ENCODE measurements at places on chromosomes 1 and 21.

DNA sequence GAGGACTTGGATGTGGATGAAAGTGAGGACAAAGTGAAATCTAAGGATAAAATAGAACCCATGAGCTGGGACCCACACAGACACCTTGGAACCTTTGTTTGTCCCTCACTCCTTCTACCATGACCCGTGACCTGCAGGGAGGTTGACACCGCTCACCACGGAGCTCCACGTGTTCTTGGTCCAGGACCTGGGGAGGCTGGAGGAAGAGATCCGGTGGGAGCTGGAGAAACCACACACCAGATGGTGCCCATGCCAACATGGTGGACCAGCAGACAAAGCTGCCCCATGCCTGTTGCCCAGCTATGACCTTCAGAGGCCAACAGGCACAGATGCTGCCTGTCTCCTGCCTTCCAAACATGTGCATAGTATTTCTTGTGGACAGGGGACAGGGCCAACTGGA is 721.9 kb downstream of the PTPRU start:
- no peak for DNase-seq

DNA sequence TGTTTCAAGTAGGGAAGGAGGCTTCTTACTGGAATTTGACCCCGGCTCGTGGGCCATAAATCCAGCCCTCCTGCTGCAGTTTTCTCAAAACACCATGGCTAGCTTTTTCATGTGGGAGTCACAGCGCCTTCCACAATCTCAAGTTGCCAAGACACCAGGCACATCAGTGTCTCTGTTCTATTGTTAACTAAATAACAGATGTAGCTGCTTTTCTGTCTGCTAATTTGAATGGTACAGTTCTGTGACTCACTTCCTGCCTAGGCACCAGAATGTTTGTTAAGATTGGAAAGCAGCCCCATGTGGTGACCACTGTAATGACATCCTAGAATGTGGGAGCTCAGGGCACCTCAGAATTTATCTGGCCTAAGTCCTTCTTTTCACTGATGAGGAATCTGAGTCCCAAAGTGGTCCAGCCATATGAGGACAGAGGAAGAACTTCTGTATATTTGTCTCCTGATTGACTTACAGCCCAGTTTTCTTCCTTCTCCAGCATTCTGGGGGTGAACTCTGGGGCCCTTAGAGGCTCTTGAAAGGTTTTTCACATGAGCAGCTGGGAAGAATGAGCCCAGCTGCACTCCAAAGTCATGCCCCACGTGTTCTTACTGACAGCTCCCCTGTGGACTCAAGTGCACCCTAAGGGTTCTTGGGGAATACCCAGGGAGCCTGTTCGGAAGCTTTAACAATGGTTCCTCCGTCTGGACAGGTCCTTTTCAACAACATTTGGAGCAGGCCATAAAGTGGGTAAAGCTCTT is 27.5 kb downstream of the TRIM45 start:
- DNase-seq, result peak; percentile 7

- no peak for DNase-seq
Observed at GRCh38 chr1:66300972-66301451, 232.9 kb upstream of the SGIP1 start.

DNA sequence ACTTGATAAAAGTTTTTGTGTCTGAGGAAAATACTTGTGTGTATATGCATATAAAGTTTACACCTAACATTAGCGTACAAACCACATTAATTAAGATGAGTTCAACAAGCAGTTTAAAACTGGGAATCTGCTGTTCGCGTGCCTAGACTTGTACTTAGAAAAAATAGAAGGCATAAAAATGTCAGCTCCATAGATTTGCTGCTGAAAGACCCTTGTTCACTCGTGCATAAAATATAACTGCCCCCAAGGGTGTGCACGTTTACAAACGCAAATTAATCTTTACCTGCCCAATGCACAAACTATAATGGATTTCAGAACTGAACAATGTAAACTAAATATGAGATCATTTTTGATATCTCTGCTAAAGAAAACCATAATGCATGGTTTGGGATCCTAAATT is 392.3 kb upstream of the ADGRL2 start:
- no peak for DNase-seq

DNA sequence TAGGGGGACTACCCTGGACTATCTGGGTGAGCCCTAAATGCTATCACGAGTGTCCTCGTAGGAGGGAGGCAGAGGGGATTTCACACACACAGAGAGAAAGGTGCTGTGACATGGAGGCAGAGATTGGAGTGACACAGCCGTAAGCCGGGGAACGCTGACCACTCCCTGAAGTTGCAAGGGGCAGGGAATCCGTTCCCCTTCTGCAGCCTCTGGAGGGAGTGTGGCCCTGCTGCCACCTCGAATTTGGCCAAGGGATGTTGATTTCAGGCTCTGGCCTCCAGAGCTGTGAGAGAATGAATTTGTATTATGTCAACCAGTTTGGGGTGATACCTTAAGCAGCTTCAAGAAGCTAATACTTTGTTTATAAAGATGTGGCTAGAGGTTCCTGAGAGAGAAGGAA is 137.7 kb downstream of the ACTL8 start:
- no peak for DNase-seq

- no peak for DNase-seq
Observed at GRCh38 chr1:201088395-201088794, 23.8 kb downstream of the CACNA1S start.

DNA sequence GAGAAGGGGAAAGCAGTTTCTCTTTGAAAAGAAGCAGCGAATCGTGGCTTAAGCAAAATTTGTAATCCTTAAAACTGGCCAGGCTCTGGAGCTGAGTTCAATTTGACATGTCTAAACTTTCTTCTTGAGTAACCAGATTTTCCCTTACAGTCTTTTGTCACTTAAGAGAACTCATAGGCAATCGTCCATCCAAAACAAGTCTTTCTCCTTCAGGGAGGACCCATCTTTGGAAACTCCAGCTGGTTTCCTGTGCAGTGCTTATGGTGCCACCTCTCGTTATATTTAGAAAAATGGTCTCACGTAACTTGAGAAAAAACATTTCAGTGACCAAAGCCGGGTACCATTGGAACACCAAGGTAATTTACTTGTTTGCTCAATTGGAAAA is 1.8 kb upstream of the PTTG1IP start:
- DNase-seq, result no peak

DNA sequence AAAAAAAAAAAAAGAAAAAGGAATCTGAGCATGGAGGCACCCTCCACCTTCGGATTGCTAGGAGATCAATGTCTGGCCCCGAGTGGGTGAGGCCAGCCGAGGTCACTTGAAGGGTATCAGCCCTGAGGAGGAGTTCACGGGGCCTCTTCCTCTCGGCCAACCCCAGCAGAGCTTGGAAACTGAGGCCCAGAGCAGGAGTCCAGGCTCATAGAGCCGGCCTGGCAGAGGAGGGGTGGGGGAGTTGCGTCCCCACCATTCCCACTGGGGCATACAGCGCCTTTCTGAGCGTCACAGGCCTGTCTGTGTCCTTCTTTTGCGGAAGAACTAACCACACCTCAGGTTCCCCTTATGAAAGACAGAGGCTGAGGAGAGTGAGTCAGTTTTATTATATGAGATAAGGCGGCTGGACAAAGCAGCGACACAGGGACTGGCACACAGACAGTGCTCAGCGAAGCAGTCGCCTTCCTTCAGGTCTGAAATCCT is 17.1 kb upstream of the EPHA2 start:
- no peak for DNase-seq

DNA sequence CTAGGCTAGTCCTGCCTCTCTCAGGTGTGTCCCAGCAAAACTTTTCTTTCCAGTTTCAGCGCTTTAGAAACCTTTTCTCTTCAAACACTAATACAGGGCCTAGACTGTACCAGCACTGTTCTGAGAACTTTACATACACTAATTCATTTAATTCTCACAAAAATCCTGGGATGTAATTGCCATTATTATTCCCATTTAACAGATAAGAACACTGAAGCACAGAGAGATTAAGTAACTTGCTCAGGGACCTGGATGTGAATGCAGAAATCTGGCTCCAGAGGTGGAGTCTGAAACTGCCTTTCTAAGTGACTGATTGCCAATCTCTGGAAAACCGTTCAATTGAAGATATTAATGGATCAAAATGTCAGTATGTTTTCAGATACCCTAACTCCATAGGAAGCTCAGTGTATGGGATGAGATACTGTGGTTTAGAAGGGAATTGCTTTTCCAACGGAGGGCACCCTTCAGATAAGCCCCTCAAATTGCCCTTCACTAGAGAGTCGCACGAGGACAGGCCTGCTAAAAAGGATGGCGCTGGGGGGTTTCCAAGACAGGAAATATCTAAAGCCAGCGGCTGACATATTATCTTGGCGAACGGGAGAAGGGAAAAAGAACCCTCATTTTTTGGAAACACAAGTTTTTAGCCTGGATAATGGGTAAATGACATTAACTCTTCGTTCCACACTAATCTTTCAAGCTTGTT is 698 bp upstream of the UCK2 start:
- DNase-seq, result no peak

- DNase-seq, result no peak
Observed at GRCh38 chr1:94411237-94411636, 7.0 kb upstream of the ABCD3 start.

GRCh38 chr1:227038401-227038800 is 98.3 kb downstream of the COQ8A start:
- DNase-seq, result no peak

GRCh38 chr21:34881839-34882371 is 167.2 kb downstream of the RUNX1 start:
- DNase-seq, result no peak

DNA sequence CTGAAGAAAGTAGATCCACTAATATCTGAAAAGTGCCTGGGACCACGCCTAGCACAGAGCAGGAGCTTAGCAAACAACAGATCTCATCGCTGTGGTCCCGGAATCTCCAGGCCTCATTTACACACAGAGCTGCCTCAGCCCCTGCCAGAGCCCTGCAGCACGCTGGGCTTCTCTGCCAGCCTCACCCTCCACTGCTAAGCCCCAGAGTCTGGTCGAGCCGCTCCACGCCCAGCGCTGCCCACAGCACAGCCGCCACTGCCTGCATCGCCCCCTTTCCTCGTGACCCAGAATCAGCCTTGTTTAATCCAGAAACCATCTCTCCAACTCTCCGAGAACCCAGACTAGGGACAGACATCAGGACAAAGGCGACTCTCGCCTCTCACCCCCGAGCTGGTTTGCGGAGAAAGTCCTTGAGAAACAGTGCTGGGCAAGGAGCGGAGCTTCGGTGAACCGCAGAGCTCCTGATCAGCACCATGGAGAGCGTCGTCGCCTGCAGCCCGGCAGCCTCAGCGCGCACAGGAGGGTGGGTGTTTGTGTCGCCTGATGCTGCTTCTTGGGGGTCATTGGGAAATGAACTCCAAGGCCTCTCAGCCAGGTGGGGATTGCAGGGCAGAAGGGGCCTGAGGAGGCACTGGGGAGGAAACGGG is 145.1 kb downstream of the NPHP4 start:
- DNase-seq, result no peak

GRCh38 chr1:156959414-156959813 is 39.0 kb downstream of the LRRC71 start:
- no peak for DNase-seq

DNA sequence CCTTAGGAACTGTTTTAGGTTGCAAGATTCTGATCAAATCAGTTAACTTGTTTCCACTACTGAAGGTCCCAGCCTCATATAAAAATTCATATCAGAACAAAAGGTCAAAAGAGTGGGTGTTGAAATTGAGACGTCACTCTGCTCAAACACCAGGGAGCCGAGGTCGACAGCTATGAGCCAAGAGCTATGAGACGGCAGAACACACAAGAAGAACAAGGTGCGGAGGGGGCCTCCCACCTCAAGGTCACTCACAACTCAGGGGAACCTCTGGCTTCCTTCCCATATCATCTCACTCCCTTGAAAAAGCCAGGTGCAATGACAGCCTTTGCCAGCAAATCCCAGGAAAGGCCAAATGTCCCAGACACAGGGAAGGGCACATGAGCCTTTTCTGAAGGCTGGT is 749 bp downstream of the SEC16B start:
- DNase-seq, result no peak

DNA sequence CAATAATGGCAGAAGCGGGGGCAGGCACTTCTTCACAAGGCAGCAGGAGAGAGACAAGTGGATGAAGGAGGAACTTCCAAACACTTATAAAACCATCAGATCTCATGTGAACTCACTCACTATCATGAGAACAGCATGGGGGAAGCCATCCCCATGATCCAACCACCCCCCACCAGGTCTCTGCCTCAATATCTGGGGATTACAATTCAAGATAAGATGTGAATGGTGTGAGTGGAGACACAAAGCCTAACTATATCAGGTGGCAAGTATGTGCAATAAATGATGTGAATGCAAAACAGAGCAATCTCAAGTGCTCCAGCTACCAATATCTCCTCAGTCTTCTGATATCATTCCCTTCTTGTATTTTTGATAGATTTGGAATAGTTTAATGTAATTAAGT is 12.4 kb downstream of the CFHR2 start:
- DNase-seq, result no peak

GRCh38 chr1:34786521-34787325 is 5.7 kb downstream of the GJB3 start:
- DNase-seq, result peak; percentile 68

GRCh38 chr1:174296309-174296708 is 137.0 kb downstream of the RABGAP1L start:
- no peak for DNase-seq

DNA sequence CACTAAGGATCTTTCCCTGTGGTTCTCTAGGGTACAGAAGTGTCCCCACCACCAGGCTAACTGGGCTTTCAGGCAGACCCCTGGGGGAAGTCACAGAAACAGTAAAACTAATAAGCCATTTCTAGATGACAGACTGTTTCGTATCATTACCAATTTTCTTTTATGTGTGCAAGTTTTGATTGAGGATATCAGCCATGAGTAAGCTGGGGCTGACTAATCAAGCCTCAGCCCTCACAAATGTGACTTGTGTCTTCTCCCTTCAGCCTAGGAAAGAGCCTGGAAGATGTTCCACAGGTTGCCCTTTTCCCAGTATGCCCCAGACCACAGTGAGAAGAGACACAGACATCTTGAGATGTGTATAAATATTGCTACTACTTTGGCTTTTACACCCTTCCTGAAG is 10.5 kb downstream of the PTGFRN start:
- DNase-seq, result no peak

GRCh38 chr1:6638226-6638625 is 13.6 kb downstream of the THAP3 start:
- peak; percentile 60 for DNase-seq

GRCh38 chr21:32496568-32496967 is 84.1 kb downstream of the EVA1C start:
- no peak for DNase-seq

GRCh38 chr1:247268390-247269045 is 12.6 kb downstream of the VN1R5 start:
- DNase-seq, result no peak

DNA sequence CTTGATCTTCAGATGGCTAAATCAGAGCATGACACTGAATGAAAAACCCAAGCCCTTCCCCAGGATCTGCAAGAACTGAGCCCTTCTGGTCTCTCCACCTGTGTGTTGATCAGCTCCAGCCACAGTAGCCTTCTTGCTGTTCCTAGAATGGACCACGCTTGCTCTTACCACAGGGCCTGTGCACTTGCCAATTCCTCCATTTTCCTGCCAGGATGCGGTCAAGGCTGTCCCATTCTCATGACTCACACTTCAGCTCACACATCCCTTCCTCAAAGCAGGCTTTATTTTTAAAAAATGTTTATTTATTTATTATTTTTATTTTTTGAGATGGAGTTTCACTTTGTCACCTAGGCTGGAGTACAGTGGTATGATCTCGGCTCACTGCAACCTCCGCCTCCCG is 43.6 kb upstream of the GRHL3 start:
- no peak for DNase-seq

GRCh38 chr1:119679223-119679622 is 31.2 kb upstream of the ZNF697 start:
- DNase-seq, result no peak

All from occipital lobe (tissue), 3 donors.